Esophagus mucosa (tissue), 1 donor: ENCODE measurements at places on chromosomes 7 and 10.

DNA sequence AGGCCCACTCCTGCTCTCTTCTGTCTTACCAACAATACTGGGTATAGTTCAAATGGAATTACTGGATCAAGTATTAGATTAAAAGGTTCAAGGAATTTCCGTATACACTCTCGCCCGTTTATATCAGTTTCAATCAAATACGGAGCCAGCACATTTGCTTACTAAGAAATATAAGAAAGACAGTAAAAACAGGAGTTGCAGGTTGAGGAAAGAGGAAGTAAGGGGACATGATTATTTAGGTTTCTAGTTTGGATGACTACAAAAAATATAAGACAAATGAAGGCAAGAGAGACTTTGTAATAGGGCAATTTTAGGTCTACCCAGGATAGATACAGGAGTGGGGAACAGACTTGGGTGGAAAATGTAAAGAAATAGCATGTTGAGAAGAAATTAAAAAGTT lies 109.9 kb upstream of the ABI1 start:
- no peak for ATAC-seq

- no peak for ATAC-seq
These were observed 139.5 kb downstream of the ACTR3B start for GRCh38 chr7:152899004-152899403.

GRCh38 chr7:155251831-155252230 lies 45.8 kb upstream of the INSIG1 start:
- ATAC-seq = no peak

- ATAC-seq = no peak
These were observed 12.6 kb downstream of the FFAR4 start for GRCh38 chr10:93579089-93579488.

GRCh38 chr10:71893920-71894319 lies 42.9 kb upstream of the PSAP start:
- ATAC-seq = no peak

DNA sequence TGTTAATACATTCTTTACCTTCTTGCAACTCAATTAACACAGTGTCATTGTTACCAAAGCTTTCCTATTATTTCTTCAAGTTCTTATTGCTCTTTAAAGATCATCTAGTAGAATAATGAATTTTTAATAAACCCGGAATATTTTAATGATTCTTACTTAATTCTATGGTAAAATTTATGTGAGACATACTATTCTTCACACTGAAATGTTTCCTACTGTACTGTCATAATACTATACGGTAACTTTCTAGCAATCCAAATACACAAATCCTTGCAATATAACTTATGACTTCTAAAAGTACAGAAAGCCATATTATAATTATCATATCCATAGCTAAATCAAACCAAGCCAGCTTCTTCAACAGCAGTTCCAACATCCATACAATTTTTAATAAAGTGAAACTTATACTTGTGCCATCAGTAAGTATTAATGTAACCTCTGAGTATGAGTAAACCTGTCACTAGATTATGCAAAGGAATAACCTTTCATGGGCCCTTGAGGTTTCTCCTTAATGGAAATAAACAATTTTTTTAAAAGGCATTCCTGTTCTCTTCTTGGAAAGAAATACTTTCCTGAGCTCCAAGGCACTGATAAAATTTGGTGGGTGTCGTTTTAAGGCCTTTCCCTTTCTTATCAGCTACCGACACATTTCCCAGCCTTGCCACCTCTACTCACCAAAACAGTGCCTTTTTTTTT lies 87.4 kb downstream of the IMMP2L start:
- no peak for ATAC-seq
